Foreskin keratinocyte (primary cell): ENCODE measurements at places on chromosomes 5 and 9. TPM values are rescaled to one million over a fixed set of nuclear protein-coding genes. Genes with fewer than 3 reads are reported as not detected.
A peak's percentile ranks its signal among the peaks of the same experiment; 100 is the strongest.

DNA sequence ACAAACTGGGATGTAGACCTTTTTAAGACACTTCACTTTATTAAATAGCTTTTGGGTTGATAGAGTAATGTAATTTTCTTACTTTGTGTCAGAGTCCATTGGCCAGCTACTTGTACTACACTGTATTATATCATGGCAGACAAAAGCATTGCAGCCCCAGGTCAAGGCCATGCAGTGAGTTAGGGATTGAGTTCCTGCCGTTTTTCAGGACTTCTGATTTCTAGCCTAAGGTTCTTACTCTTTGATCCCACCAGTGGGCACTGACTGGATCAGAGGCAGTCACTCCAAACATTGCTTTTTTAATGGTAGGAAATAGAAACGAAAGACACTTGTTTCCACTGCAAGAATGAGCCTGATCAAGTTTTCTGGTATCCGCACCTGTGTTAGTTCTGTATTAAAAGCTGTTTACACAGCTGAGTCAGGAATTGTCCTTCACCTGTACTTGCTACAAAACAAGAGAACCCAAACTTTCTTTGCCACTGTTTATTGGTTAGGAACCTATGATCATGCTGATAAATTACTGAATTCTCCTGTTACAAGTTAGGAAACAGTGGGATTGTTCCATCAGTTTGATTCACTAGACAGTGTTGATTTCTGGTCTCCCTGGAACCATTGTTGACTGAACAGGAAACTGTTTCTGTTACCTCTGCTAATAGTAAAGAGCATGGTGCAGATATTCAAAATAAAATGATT is 22.1 kb downstream of the LRRC70 start:
- no peak for DNase-seq

GRCh38 chr9:123235448-123235847 is 32.9 kb downstream of the STRBP start:
- DNase-seq, result no peak

DNA sequence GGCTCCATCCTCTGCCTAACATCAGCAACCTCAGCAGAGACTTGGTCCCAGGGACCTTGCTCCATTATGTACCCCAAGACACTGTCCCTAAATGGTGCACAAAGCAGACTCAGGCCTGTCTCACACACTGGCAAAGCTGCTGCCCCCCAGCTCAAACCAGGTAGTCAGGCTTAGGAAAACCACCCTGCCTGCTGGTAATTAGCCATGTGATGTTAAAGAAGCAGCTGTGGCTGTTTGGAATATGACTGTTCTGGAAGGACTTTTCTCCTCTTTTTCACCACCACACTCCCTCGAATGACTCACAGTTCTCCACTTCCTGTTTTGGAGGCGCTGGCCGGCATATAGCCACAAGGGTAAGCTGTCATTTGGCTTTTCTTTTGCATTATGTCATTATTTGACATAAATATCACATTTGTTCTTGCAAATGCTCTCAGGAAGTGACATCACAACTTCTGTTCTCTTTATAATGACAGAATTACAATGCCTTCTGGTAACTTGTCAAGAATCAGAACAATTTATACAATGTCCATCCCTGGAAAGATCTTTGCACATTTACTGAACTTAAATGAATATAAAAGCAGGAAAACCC is 113.9 kb downstream of the SUSD1 start:
- DNase-seq, result peak; percentile 98

GRCh38 chr9:110591526-110591925 is 12.0 kb upstream of the SVEP1 start:
- no peak for DNase-seq

- no peak for DNase-seq
Observed at GRCh38 chr5:80153586-80154126, 102.2 kb downstream of the SERINC5 start.

GRCh38 chr9:113738893-113739604 is 137.1 kb upstream of the ZNF618 start:
- DNase-seq, result peak; percentile 5

- no peak for DNase-seq
Observed at GRCh38 chr5:7683753-7684152, 167.2 kb downstream of the CFAP90 start.

GRCh38 chr5:19855931-19856330 is 132.1 kb downstream of the CDH18 start:
- DNase-seq, result no peak

- DNase-seq, result no peak
Observed at GRCh38 chr5:130715541-130715940, 449.5 kb downstream of the HINT1 start.

DNA sequence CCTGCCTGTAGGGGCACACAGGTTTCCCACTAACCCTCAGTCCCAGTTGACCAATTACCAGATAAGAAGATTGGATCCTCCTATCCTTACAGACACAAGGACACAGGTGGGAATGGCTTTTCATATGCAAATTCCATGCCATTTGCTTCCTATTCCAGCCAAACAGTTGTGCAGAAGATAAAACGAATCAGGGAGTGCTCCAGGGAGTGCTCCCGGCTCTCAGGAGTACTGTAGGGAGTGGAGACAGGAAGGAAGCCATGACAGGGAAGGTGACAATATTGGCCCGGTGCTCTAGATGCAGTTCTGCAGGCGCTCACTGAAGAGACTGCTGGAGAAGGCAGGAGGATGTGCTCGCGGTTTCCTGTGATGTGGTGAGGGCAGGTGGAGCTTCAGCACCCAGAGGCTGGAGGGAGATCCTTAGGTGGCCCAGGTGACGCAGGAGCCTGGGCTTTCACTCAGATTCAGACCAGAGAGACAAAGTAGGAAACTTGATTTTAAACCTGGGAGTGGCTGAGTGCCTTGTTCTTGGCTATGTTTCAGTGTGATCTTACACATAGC is 260.0 kb downstream of the AUH start:
- DNase-seq, result no peak

DNA sequence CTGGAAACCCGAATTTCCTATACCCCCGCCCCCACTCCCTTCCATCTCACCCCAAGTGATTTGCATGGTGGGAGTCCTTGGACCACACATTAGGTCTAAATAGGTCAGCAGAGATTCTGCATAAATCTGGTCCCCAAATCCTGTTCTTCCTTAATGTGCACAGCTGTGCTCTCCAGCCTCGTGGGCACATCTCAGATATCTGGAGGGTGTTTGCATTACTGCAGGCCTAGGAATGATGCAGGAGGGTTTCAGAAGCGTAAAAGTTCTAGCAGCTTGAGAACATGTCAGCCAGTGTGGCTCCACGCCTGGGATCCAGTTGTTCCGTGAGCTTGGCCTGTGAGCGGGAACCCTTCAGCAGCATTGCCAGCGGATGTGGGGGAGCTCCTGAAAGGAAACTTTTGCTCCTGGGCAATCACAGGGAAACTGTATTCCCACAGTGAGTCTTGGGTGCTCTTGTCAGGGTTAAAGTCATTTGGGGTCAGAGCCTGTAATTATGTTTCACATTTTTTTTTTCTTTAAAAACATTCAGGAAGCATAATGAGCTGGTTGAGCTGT is 12.9 kb downstream of the ARHGAP26 start:
- no peak for DNase-seq

DNA sequence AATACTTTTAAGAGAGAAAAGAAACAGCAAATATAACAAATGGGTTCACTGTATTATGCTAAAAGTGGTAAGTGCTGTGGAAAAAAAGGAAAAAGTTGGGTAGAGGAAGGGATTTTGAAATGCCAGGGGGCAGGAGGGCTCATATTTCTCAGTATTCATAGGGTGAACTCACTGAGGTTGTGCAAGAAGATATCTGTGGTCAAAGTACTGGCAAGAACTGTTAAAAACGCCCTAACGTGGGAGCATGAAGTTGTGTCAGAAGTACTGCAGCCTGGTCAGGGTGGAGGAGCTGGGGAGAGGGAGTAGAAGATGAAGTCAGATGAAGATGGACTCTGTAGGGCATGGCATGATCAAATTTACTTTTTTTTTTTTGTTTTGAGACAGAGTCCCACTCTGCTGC is 31.2 kb upstream of the SLC28A3 start:
- DNase-seq, result peak; percentile 36

GRCh38 chr9:14690948-14691730 is 2.1 kb downstream of the ZDHHC21 start:
- no peak for DNase-seq

- DNase-seq, result peak; percentile 70
Observed at GRCh38 chr9:126363847-126364671, 37.4 kb downstream of the MVB12B start.

GRCh38 chr9:8961186-8961851 is 1161.7 kb upstream of the DMAC1 start:
- DNase-seq, result no peak

SPATA31D4 gene
- not detected in 2 replicates for total RNA-seq

FOXE1 gene
- 0.17 and 0.32 TPM in 2 replicates for total RNA-seq

POLR3G gene
- 21.6 and 24.1 TPM in 2 replicates for total RNA-seq

PRDM9 gene
- total RNA-seq, result not detected in 2 replicates

TBC1D13 gene
- 12.5 and 12.6 TPM in 2 replicates for total RNA-seq
